ENCODE measurements at places on chromosomes 5 and 9.
A peak's percentile ranks its signal among the peaks of the same experiment; 100 is the strongest.

DNA sequence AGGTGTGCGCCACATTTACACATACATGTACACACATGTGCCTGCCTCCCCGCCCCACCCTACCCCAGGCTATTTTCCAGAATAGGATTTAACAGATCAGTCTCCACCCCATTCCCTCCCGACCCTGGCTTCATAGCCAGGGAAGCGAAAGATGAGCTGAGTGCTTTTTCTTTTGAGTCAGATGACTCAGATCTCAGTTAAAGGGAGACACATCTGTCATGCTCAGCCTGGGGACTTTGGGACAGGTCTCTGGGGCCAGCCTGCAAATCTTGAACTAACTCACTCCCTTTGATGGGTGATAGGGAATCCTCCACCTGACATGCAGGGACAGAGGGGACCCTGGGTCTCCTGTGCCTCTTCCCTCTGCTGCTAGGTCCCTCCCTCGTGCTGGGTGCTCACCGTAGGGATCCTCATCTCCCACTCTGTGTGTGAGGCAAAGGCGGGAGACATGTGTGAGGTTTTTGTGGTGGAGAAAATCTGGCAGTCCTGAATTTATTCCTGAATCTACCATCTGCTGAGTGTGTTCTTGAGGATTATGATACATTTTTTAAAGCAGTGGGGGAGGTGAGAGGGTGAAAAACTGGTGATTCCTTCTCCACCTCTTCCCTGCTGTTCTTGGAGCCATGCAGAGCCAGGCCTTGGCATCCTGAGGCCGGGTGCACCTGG, 37.7 kb downstream of the NEUROG1 start:
- no peak for DNase-seq

DNA sequence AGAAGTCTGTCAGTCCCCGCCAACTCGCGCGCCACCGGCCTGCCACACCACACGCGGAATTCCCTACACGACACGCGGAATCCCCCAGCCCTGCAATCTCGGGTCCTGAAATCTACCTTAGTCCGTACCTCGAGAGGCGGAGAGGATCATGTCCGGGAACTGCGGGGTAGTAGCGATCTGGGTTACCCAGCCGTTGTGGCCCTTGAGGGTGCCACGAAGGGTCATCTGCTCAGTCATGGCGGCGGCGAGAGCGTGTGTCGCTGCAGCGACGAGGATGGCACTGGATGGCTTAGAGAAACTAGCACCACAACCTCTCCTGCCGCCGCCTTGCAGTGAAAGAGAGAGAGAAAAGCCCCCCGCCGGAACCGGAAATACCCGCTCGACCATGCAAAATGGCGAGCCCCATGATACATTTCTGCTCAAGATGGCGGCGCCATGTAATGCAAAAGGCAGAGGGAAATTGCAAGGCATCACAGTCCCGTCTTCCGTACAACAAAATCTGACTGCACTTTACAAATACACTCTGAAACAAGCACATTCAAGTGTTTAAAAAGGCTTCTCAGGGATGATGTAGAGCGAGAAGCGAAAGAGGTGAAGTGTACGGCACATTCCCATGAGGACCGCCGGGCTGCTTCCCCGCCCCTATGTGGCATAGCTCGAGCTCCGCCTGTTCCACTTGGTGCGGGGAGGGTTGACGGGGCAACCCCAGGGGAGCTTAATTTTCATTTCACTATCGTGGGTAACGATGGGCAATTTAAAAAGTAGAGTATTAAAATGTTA, at the start of gene RACK1:
RACK1 (minus strand) TSS at position 343 of the 780 bp plus-strand sequence; CDS start at position 237, 106 bp downstream.
- DNase-seq: no peak

DNA sequence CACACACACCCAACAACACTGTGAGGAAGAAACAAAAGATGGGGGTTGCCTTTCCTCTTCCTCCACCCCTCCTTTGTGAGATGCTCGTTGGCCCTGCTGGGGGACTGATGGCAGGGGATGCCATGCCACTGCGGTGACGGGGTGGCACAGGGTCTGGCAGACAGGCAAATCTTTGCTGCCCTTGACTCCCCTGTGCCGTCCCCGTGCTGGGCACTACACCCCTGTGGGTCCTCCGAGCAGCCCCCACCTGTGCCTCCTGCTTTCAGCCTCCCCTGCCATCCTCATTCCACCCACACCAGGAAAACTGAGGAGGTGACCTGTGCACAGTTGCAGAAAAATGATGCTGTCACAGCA, 40.2 kb upstream of the IER5L start:
- DNase-seq: no peak

DNA sequence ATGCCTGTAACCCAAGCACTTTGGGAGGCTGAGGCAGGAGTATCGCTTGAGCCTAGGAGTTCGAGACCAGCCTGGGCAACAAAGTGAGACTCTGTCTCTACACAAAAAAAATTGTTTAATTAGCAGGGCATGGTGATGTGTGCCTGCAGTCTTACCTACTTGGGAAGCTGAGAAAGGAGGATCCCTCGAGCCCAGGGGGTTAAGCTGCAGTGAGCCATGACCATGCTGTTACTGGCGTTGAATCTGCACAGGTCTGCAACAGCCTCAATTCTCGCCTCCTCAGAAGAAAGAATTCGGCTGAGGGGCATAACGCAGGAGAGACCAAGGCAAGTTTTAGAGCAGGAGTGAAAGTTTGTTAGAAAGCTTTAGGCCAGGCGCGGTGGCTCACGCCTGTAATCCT, 18.0 kb downstream of the CCT5 start:
- no peak for DNase-seq

DNA sequence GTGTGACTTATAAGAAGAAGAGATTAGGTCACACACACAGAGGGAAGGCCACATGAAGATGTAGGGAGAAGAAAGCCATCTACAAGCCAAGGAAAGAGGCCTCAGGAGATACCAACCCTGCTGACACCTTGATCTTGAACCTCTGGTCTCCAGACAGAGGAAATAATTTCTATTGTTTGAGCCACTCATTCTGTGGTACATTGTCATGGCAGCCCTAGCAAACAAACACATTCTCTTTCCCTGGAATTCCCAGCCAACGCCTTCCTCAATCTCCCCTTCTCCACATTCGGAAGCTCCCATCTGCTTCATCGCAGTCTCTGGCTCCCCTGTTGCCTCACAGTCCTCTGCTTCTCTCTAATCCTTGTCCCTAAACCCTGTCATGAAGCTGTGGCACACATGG, 16.7 kb downstream of the PTGS1 start:
- no peak for DNase-seq

DNA sequence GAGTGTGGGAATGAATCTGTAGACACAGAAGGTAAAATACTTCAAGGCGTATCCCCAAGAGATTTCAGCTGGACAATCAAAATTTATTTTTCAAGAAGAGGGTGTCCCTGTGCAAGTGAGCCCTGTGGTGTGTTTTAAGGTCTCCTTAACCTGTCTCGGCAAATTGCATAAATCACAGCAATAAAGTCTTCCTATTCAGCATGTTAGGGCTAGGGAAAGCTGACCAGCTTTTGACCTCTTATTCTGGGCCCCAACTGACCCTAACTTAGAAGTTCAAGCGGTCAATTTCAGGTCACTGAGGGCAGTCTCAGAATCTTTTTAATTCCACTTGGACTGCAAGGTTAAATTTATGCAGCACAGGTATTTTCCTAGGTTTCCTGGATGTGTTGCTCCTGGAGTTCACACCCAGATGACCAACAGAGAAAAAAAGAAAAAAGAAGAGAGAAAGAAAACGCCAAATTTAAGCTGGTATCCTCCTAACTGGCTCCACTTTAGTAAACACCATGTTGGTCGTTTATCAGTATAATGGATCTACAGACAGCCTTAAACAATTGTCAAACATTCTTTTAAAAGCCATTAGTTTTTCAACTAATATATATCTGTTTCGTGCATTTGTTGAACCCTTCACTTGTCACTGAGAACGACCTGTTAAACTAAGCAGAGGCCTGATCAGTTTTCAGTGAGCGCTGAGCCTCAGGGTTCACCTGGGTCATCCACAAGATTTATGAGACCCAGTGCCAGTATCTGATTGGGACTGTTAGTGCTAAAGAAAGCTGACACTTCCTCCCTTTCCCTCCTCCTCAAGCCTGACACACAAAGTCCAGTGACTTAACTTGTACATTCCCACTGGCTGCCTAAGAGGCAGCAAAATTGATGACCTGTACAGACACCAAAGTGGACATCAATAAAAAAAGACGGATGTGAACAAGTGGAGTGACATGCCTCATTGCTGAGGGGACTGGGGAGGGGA, 546.1 kb downstream of the NR2F1-AS1 start:
- DNase-seq: no peak

- DNase-seq: no peak
Measured at GRCh38 chr9:131773911-131774379, 34.1 kb upstream of the RAPGEF1 start.

GRCh38 chr9:127503947-127504886, 52.9 kb downstream of the LRSAM1 start:
- DNase-seq: peak; percentile 82

GRCh38 chr9:119272500-119273211, 96.6 kb downstream of the BRINP1 start:
- no peak for DNase-seq

- DNase-seq: no peak
Measured at GRCh38 chr5:69484891-69485290, 7.7 kb upstream of the OCLN start.

DNA sequence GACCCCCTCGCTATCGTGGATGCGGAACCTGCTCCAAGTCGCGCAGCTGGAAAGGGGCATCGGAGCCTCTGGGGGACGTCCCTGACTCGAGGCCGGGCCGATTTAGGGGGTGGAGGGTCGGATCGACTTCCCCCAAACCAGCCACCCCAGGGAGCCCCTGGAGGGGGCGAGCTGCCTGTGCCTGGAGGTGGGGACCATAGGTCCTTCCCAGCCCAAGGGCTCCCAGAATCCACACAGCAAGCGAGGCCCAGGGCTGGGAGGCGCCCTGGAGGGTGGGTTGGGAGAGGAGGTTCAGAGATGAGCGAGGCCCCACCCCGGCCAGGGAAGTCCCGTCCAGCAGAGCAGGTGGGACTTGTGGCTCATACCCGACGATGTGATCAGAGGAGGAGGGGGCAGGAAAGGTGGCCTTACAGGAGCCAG, 147.6 kb downstream of the GAPVD1 start:
- no peak for DNase-seq
